Heart left ventricle (tissue), 16 donors: ENCODE measurements at places on chromosomes 5 and 9. TPM values are rescaled to one million over a fixed set of nuclear protein-coding genes. Genes with fewer than 3 reads are reported as not detected.

- no peaks in the 10 kb centered on the region for H3K36me3 ChIP-seq
- H3K4me3 ChIP-seq = no peak overlapping the region
- no peaks in the 10 kb centered on the region for H3K4me1 ChIP-seq
- no peak for DNase-seq
- no peak overlapping the region for H3K27ac ChIP-seq
- no peaks in the 10 kb centered on the region for H3K27me3 ChIP-seq
Measured at GRCh38 chr9:76620581-76620980, 143.7 kb upstream of the PCA3 start.

The FCN1 gene
- 1.6 TPM for total RNA-seq

The MACIR gene
- total RNA-seq = 4.1 TPM

The FOCAD gene
- 28.3 TPM for total RNA-seq
